ENCODE measurements at places on chromosomes 6 and 20. TPM values are rescaled to one million over a fixed set of nuclear protein-coding genes. Genes with fewer than 3 reads are reported as not detected.

- no peak for DNase-seq
Observed at GRCh38 chr6:102085257-102085656, 691.7 kb downstream of the GRIK2 start.

The PTCRA gene
- not detected for total RNA-seq

GRCh38 chr20:44067650-44068081, 119.3 kb downstream of the JPH2 start:
- DNase-seq: no peak

DNA sequence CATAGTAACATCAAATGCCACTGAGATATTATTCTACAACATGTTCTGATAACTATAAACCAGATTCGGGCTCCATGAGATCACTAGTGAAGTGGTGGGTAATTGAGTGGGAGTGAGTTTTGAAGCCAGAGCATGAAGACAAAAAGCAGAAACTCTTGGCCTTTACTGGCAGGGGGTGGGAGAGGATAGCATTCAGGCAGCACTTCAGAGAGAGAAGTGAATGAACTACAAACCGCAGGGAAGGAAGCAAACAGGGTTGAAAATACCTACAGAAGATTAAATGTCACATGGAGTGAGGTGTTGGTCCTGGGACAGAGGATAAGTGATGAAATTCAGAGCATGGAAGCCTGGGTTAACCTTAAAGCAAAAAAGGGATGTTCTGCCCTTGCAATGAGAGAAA, 250.0 kb downstream of the EPM2A start:
- no peak for DNase-seq

The ARMH2 gene
- not detected for total RNA-seq

The MLN gene
- not detected for total RNA-seq

DNA sequence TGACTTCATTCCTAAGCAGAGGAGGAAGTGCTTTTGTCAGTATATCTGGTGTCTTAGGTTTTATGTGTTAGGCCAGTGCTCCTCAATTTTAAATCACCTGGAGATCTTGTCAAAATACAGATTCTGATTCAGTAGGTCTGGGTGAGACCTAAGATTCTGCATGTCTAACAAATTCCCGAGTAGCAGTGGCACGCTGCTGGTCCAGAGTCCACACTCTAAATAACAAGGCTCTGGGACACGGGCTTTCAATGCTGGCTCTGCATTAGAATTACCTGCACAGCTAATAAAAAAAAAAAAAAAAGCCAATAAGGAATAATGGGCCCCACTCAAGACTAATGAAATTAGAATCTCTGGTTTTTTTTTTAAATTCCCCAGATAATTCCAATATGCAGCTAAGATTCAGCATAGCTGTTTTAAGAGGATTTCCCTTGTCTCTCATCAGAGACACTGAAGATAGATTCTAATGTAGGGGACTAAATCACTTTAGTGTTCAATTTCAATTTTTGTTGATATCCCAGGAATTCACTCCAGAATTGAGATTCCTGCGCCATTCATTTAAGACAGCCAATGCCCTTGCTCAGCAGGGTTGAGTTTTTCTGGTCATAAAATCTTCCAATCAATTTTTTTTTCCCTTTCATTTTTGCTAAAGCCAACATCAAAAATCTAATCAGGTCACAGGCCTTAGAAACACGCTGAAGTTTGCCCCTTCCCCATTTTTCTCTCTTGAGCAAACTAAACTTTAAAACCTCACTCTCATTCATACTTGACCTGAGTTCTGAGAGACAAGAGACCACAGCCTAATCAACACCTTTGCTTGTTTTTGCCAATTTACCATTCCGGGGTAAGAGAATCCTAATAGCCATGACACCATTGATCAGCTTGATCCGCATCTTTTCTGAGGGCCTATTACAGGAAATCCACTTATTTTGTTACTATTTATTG, 2.4 kb downstream of the TDP2 start:
- DNase-seq: no peak

DNA sequence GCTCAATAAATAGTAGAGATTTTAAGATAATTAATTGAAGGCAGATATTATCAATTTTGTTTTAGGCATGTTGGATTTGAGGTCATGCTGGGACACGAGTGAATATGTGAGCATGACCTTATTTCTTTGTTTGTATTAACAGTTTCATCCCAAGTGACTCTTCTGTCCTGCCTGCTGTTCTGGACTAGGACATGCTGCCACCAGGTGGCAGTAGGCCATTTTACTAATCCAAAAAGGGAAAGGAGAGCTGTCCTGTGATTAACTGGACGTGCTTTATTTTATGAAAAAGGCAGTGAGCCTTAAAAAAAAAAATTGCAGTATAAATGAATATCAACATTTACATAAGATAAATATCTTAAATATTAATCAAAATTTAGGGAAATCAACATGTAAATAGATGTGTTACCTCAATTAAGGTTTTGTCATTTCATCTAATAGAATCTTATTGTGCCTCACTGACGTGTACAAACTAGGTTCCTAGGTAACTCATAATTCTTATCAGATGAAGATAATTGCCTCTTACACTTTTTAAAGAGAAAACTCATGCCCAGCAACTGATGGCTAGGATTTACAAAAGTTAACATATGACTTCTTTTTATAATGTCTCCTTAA, 49.8 kb downstream of the FRK start:
- peak; percentile 55 for DNase-seq

DNA sequence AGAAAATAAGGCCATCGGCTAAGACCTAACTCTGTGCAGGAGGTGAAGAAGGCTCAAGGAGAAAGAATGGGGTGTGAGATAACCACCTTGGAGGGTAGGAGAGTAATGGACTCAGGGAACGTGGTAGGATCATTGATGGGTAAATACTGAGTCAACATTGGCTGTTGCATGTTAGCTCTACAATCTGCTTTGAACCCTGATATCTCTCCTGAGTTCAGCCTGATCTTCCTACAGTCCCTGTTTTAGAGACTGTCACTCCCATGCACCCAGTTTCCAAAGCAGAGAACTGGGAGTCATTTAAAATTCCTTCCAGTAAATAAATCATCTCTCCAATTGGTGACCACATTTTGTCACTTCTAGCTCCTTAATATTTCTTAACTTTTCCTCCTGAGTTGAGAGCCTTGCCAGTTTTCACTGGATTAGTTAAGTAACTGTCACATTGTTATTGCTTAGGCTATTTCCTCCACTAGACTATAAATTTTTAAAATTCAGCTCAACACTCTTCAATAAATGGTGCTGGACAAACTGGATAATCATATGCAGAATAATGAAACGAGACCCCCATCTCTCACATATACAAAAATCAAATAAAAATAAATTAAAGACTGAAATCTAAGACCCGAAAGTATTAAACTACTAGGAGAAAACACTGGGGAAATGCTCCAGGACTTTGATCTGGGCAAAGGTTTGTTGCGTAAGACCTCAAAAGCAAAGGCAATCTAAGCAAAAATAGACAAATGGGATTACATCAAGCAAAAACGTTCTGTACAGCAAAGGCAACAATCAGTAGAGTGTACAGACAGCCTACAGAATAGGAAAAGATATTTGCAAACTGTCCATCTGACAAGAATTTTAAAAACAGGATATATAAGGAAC, 138.9 kb upstream of the TMEM170B start:
- no peak for DNase-seq

The ENTPD6 gene
- total RNA-seq: 57.4 TPM

DNA sequence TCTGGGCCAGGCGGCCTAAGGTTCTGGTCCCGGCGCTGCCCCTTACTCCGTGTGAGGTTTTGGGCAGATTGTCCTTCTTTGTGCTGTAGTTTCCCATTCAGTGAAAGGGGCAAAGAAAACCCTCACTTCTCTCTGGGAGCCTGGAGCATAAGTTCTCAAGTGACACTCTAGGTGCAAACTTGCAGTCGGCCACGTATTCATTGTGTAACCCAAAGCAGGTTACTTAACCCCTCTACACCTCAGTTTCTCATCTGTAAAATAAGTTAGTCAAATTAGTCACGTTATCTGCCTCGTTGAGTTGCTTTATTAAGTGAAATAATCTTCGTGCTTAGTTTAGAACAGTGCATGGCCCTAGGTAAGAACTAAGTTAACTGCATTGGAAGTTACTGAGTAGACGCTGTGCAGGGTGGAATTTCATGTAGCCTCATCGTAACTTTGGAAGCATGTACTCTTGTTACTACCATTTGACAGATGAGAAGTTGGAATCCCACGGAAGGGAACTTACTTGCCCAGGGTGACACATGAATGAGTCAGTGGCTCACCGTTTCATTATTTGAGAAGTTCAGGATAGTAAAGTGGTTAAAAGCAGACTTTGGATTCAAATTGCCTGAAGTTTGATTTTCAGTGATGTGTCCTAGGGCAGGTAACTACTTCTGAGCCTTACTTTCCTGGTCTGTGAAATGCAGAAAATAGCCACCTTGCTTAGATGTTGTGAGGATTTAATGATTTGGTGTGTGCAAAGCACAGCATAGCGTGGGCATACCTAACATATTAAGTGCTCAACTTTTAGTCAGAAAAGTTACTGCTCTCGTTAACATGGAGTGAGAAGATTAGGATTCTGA, 556 bp upstream of the MROH8 start:
- no peak for DNase-seq

GRCh38 chr6:162026843-162027242, 700.7 kb downstream of the PRKN start:
- DNase-seq: no peak

The AGER gene
- 14.3 TPM for total RNA-seq

The CRISP3 gene
- not detected for total RNA-seq

The TRIM27 gene
- total RNA-seq: 93.1 TPM

GRCh38 chr6:80940571-80940970, 811.9 kb downstream of the TENT5A start:
- no peak for DNase-seq

GRCh38 chr6:164396071-164397047, 913.0 kb downstream of the C6orf118 start:
- no peak for DNase-seq

GRCh38 chr6:113340371-113340770, 516.8 kb upstream of the MARCKS start:
- DNase-seq: no peak

DNA sequence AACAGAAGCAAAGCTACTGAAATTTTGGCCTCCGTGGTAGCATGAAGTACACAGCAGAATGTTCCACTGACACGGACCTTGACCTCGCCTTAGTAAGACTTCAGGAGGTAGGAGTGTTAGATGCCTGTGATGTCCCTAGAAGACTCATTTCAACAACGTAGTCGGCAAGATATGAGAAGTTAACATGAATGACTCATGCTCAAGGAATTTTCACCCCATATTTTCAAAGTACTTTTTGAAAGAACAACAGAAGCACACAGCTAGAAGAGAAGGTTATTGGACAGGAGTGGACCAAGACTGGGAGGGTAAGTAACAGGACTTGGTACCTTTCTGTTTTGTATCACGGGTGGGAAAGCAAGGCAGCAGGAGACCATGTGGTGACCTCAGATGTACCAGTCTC, 78.0 kb downstream of the DZANK1 start:
- DNase-seq: no peak

The TREM2 gene
- not detected for total RNA-seq

- no peak for DNase-seq
Observed at GRCh38 chr20:57433657-57434389, 42.6 kb downstream of the RBM38 start.

- DNase-seq: no peak
Observed at GRCh38 chr20:19815553-19815991, 57.5 kb downstream of the RIN2 start.

The LZTS3 gene
- 19.2 TPM for total RNA-seq

- no peak for DNase-seq
Observed at GRCh38 chr6:68691120-68691519, 56.0 kb downstream of the ADGRB3 start.

DNA sequence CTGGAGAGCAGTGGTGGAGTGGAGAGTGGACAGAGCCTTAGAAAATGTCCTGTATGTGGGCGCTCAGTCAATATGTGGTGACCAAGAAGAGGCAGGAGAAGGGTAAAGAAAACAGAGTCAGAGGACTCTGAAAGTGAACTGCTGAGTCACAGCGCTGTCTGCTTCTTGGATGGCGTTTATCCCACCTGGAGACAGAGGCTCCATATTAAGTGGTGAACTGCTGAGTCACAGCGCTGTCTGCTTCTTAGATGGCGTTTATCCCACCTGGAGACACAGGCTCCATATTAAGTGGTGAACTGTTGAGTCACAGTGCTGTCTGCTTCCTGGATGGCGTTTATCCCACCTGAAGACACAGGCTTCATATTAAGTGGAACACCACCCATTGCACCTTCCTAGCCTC, 119.3 kb upstream of the RALGAPA2 start:
- DNase-seq: no peak

The PMEPA1 gene
- 35.7 TPM for total RNA-seq

GRCh38 chr6:16769986-16770376, 8.7 kb upstream of the ATXN1 start:
- no peak for DNase-seq

The GCNT2 gene
- 41.3 TPM for total RNA-seq

DNA sequence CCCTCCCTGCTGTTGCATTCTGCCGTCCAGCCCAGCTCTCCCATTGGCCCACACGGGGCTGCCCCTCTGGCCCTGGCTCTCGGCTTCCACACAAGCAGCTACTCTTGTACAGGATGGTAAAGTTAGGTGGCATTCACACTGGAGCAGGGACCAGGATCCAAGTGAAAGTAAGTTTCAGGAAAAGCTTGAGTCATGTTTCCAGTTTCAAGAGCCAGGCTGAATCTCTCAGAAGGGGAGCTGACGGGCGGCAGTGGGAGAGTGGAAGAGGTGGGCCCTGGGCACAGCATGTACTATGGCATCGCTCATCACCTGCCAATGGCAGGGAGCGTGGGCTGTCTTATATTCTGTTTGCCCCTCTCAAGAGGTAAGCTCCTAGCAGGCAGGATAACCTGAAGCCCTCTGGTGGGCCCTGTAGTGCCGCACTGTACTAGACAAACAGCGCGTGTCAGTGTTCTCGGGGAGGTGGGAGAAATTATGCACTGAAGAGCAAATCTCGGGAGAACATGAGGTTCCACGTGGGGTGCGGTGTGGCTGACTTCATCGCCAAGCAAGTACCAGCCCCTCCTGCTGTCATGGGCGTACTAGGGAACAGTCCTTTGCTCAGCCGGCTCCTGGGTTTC, 241.5 kb downstream of the NRN1 start:
- peak; percentile 31 for DNase-seq

GRCh38 chr6:17015144-17015543, 86.7 kb upstream of the STMND1 start:
- no peak for DNase-seq

- DNase-seq: no peak
Observed at GRCh38 chr6:11607383-11607782, 69.8 kb downstream of the TMEM170B start.

The GPR63 gene
- total RNA-seq: 5.9 TPM

- no peak for DNase-seq
Observed at GRCh38 chr20:63446216-63447024, 26.0 kb downstream of the KCNQ2 start.

GRCh38 chr6:149484733-149485700, at the start of gene ZC3H12D:
Gene ZC3H12D, minus strand, starts transcription at chr6:149485014. Its CDS starts 10,471 bp downstream, at chr6:149474543.
- DNase-seq: peak; percentile 59

DNA sequence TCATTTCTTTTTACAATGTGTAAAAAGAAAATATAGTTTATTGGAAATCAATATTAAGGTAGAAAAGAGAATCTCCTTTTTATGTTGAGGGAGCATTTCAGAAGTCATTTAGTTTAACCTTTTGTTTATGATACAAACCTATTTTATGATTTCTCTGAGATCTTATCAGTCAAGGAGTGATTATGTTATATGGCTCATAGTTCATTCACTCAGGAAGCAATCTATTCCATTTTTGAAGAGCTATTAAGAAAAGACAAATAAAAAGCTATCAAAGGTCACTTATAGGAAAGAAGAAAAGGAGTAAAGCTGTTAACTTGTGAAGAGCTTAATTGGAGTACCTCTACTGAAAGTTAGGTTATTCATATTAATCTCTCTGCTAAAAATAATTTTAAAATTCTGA, 526.6 kb upstream of the JAG1 start:
- DNase-seq: no peak

Data from H9 (cell line).